Large intestine (tissue), 12 donors: ENCODE measurements at places on chromosomes 2 and 18.

- no peak for DNase-seq
Observed at GRCh38 chr2:11417946-11418585, 47.9 kb downstream of the E2F6 start.

DNA sequence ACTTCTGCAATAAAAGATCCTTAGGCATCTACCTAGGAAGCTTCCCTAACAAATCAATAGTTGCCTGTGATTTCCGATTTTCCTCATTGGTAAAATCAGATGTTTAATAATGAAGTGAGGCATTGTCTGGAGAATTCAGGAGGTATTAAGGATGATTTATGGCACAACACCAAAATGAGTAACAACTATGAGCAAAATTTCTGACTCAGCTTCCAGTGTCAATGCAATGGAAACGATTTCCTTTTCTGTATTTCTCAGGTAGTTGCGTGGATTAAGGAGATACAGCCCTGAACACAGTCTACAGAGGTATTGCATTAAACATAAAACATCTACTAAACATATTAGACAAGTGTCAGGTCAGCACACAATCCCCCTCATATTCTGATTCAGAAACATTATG lies 99.5 kb downstream of the EPB41L3 start:
- no peak for DNase-seq

- no peak for DNase-seq
Observed at GRCh38 chr18:11497585-11497984, 111.8 kb upstream of the SLC35G4 start.

GRCh38 chr18:49123431-49123830 lies 172.7 kb upstream of the SMAD7 start:
- DNase-seq = no peak

- DNase-seq = no peak
Observed at GRCh38 chr2:70201831-70202230, 11.0 kb upstream of the C2orf42 start.

- no peak for DNase-seq
Observed at GRCh38 chr2:46503686-46504085, 24.3 kb downstream of the TMEM247 start.

DNA sequence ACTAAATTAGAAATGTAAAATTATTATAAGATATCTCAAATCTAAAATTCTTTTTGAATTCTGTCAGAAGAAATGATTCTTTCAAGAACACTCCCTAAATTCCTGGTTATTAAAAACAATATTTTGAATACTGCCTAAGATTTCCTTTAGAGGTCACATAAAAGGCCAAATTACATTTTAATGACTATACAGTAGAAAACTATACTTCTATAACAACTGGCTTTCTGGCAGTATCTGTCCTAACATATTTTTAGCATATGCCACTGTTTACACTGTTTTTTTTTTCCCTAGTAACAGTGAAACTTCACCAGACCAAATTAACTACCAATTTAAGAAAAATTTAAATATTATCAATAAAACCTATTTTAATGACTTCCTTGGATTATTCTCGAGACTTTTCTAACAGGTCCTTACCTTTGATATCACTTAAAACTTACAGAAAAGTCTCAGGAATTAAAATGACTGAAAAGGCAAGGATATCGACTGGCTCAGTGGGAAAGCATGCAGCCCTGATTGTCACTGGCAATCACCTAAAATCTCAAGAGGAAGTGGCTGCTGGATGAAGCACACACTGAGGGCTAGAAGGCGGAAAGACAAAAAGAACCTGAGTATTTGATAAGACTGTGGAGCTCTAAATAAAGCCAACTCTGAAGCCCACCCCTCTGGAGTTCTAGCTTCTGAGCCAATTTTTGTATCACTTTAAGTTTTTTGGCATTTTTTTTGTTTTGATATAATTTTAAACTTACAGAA lies 59.6 kb downstream of the SPIRE1 start:
- no peak for DNase-seq

DNA sequence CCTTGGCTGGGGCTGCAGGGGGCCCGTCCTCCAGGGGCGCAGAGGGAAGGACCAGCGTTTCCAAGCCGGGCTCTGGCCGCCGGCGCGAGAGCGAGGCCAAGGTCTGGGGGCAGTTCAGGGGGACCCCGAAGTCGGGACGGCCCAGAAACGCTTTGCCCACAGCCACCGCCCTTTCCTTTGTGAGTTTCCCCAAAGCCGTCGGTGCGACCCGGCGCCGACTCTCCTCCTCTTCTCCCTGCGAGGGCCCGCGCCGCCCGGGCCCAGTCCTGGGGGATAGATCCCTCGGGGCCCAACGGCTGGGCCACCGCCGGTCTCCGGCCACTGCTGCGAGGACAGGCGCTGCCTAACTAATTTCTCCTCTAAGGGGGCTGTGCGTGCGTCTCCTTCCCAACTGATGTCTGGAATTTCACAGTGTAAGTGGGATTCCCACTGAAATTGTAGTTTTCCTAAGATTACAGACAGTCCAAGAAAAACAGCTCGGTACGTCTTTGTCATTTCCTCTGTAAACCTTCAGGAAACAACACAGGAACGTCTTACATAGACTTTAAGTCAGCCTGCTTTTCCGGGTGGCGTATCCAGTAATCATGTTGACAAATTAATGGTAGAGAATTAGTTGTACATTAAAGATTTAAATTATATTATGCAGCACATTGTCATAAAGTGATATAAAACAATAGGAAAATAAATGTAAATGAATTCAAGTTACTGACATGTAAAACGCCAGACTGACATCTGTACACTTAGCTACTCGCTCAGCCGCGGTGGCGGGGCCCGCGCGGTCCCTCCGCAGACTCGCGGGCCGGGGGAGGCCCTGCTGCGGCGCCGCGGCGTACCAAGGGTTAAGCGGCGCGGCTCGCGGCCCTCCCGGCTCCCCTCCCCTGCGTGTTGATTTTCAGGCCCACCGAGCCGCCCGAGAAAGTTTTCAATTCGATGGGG lies 139.4 kb upstream of the SIX3 start:
- DNase-seq = no peak

GRCh38 chr18:68583685-68584084 lies 131.2 kb downstream of the TMX3 start:
- no peak for DNase-seq

DNA sequence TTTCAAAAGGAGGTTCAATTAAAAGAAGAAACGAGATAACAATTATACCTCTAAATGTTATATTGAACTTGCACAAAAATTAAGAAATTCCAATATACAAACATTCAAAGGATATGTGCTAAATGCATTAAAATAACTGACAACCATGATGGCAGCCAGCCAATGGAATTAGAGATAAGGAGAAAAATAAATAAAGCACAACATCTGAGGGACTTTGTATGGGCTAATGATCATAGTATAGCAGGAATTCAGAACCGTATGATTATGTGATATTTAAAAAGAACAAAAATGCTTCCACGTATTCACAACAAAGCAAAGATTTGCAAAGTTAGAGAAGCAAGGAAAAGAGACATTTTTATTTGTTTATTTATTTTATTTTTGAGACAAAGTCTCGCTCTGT lies 1103.0 kb downstream of the CBLN2 start:
- no peak for DNase-seq

DNA sequence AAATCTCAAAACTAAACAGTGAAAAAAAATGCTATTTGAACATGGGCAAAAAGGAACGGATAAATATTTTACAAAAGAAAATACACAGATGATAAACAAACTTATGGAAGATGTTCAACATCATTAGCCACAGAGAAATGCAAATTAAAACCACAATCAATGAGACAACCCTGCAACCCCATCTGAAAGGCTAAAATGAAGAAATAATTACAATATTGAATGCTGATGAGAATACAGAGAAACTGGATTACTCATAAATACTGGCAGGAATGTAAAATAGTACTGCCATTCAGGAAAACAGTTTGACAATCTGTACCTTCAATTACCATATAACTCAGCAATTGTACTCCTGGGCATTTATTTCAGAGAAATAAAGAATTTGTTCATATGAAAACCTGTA lies 193.1 kb upstream of the UBE2E3 start:
- DNase-seq = no peak

- DNase-seq = no peak
Observed at GRCh38 chr2:153214337-153214736, 264.2 kb downstream of the RPRM start.

GRCh38 chr2:161969159-161969558 lies 104.9 kb downstream of the DPP4 start:
- DNase-seq = no peak

DNA sequence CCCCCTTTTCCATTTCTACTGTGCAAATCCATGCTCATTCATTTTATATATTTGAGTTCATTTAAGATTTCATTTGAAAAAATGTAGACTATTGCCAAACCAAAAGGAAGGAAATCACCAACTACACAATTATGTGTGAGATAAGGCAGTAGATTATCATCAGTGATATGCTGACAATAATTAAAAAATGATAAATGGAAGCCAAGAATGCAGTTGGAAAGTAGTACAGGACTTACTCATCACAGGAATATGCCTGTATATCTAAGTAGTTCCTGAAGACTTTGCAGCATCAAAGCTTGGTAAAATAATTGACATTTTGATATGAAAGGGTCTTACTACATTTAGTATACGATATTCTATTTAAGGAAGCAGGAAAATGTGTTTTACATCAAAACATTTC lies 166.1 kb upstream of the OTX1 start:
- no peak for DNase-seq

DNA sequence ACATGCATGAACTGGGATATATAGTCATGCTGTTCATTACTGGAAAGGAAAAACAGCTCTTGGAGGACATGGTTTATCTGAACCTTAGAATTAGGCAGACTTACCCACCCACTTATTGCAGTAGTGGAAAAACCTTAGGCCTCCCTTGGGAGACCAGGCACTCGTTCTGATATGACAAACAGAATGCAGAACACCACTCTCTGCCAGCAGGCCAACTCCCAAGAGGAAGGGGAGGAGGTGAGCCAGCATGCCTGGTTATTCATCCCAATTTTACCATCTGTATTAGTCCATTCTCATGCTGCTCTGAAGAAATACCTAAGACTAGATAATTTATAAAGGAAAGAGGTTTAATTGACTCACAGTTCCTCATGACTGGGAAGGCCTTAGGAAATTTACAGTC lies 17.5 kb downstream of the C18orf63 start:
- no peak for DNase-seq

DNA sequence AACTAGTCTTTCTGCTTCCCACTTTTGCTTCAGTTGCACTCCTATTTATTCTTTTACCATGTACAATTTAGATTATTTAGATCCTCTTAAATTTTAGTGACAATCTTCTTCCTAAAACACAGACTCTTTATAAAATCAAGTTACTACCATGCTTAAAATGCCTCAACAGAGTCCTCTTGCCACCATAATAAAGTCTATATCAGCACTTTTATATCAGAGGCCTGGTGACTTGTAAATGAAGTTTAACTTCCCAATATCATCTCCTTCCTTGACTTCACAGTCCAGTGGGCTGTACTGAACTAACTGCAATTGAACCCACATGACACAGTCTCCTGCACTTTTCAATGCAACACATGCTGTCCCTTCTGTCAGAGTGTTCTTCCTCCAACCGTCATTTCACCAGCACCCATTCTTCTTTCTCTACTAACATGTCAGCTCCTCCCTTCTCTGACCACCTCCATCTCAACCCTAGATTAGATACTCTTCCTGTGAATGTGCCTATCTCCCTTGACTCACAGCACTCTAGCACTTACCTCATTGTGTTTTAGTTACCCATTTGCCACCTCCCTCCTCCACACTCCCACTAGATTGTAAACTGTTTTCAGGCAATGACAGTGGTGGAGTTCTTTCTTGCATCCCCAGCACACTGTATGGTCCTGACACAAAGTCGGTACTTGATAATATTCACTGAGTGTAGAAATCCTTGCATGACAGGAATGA lies 414.9 kb downstream of the SATB2 start:
- no peak for DNase-seq

- no peak for DNase-seq
Observed at GRCh38 chr2:85961754-85962153, 73.0 kb upstream of the ST3GAL5 start.

GRCh38 chr2:80209458-80209857 lies 95.1 kb downstream of the LRRTM1 start:
- no peak for DNase-seq

DNA sequence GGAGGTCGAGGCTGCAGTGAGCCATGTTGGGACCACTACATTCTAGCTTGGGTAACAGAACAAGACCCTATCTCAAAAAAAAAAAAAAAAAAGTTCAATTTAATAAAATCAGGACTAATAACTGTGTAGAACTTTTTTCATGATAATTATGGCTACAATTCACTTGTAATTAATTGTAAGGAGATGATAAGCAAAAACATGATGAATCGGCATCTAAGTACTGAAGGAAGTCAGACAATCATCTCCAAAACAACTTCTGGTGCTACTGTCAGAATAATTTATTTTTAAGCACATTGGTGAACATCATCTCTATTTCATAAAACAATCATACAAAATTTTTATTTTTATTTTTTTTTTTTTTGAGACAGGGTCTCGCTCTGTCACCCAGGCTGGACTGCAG lies 9.7 kb upstream of the MTHFD2 start:
- no peak for DNase-seq

DNA sequence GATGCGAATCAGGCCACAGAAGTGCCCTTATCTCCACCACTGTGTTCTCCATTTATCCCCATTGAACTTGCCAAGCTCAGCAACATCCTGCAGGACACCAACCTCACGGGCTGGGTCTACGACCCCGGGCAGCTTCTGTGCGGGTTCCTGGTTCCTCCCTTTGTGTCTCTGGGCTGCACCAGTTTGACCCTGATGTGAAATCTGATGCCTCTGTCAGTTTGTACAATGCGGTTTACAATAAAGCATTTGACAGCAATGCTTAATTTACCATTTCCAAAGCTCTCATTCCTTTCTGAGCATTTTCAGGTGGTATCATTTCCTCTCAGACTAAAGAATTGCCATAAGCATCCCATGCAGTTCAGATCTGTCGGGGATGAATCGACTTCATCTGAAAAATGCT lies 3.3 kb upstream of the TMEM18 start:
- DNase-seq = no peak

DNA sequence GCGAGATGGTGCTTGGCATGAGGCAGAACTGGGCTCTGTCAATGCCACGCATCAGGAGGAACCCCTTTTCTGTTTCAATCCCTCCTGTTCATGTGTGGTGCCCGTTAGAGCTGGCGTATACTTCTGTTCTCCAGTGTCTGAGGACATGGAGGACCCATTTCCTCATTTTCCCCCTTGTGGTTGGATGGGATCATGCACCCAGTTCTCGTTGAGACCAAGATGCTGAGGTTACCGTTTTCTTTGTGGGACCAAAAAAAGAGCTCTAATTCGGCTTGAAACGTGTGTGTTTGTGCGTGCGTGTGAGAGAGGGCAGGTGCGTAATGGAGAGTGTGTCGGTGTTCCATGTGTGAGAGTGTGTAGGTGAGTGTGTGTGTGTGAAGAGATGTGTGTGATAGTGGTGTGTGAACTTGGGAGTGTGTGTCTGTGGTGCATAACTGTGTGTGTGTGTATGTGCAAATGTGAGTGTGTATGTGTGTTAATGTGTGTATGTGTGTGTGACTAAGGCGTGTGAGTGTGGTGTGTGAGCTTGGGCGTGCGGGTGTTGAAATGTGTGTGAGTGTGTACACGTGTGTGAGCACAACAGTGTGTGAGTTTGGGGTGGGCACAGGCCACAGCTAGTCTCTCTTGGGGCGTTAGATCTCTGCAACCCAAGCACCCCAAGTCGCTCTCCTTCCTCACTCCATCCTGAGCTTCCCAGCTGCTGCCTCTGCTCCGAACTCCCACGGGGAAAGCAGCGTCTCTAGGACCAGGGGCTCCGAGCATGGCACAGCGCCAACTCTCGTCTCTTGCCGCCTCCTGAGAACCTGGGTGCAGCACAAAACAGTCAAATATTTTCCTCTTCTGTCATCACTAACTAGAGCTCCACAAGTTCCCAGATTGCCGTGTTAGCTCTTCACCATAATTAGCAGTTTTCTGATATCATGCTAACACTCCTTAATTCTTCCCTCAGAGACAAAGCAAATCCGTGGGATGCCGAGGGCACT lies 75.8 kb downstream of the LONRF2 start:
- no peak for DNase-seq

GRCh38 chr2:26309921-26310320 lies 36.0 kb upstream of the SELENOI start:
- DNase-seq = no peak
